Activated T-cell treated with anti-CD3 and anti-CD28 coated beads, Interleukin-2, amount 50 U/mL, for 4 hours (primary cell): ENCODE measurements at places on chromosomes 11 and 22. TPM values are rescaled to one million over a fixed set of nuclear protein-coding genes. Genes with fewer than 3 reads are reported as not detected.

- DNase-seq: no peak
Measured at GRCh38 chr11:84950569-84951270, 676.4 kb downstream of the DLG2 start.

DNA sequence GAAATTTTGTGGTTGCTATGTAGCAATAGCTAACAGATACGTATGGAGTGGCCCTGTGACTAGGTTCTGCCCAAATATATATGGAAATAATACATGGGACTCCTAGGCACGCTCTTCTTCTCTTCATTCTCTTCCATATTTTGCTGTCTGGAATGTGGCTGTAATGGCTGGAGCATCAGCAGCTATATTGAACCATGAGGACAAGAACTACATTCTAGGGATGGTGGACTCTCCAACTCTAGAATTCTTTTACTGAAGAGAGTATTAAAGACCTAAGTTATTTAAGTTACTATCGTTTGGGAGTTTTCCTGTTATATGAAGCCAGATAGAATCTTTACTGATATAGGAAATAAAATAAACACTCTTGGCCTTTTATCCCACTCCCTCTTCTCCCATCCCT, 7.5 kb upstream of the NELL1 start:
- no peak for DNase-seq

DNA sequence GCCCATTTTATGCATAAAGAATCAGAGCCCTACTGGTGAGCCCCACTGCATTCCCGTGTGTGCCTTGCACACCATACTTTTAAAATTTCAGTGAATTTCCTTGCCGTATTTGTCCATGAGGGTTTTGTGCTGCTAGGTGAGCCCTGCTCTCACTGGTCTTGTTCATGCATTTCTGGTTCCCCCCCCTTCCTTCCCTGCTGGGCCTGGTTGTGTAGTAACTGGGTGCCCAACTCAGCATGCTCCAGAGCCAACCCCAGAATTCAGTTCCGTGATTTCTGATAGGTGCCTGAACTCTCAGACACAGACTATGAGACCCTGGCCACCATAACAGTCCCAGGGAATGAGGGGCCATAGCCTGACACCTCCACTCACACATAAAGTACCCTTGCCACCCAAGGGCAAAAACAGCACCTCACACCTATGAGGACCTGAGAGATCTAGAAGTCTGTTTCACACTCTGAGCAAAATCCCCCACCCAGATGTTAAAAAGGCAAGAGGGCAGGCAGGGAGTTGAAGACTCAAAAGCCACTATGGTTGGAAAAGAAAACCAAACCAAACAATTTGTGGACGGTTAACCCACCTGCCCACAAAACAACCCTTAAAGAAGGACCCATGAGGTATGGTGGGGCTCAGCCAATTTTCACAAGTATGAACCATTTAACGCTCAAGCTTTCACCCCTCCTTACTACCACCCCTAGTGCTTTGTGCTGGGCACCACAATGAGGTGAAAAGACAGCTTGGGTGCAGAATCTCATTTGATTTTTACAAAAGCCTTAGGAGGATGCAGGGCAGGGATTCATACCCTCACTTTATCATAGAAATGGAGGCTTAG, 16.8 kb upstream of the IL10RA start:
- no peak for DNase-seq

The OR8H3 gene
- total RNA-seq: not detected

DNA sequence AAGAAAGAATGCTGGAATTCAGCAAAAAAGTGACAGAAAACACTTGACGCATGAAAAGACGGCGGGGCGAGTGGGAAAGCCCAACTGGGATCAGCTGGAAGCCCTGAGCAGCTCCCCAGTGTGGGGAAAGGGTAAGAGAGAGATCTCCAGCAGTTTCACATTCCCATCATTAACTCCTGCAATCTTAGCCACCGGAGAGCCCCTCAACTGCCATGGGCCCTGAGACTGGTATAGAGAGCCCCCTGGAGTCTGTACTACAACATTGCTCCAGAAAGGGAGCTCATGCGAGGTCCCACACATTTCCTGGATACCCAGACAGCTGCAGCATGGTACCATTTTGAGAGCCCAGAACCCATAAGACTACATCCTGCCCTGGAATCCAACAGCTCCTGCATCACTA, 31.1 kb downstream of the MRGPRX4 start:
- DNase-seq: no peak

DNA sequence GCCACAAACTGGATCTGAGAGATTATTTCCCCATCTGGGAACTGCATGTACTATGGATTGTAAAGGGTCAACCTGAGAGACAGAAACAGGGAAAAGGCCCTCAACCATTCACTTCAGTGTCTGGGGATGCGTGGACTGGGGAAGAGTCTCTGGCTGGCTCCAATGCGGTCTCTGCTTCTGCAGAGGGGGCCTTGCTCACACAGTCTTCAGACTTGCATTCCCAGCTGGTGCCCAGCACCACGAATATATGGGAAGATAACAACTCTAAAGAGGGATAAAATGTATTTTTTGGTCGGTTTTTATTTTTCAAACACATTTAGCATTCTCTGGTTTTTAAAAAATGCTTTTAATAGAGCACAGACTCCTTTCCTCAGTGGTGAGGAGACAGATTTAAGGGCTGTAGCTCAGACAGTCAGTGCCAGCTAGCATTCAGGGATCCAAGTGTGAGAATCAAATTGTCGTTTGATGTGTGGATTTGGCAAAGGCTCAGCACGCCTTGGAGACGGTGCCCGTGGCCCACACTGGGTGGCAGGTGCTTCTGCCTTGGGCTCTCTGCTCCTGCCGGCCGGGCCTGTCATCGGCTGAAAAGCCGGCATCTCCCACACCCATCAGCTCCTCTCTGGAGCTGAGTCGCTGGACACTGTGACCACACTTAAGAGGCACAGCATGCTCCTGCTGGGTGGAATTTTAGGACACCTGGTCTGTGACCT, 8.0 kb upstream of the EFCAB6 start:
- DNase-seq: no peak

- DNase-seq: no peak
Measured at GRCh38 chr11:47387944-47388696, 9.8 kb upstream of the SPI1 start.

The TMEM132A gene
- total RNA-seq: 1.4 TPM
